ENCODE measurements at places on chromosomes 16 and 17.

GRCh38 chr16:11224894-11225676, 30.9 kb downstream of the SOCS1 start:
- DNase-seq = peak; percentile 82

DNA sequence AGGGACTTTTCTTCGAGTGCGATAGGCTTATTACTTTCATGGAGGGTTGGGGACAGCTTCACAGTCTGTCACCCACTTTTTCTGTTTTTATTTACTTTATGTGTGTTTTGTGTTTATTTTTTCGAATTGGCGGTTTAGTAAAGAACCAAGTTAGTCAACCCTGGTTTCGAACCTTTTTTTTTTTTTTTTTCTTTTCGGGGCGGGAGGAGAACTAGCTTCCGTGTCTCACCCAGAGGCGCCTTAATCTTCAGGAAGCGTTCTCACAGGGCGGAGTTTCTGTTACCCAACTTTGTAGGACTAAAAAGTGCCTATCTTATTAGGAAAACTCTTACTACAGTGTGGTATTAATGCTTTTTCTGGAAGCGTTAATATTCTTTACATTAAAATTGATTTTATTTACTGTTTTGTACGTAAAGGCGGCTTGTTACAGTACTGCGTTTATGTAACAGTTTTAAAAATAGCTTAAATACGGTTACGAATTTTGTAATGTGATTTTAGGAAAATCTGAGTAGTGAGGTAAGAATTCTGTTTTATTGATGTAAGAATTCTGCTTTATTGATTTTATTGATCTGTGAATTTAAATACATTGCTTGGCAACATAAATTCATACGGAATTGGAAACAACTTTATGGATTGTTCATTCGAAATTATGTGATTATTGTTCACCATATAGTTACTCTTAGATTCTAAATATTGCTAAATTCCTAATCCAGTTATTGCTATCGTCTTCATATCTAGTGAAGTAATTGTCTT, 885 bp downstream of the ZNF207 start:
- peak; percentile 20 for DNase-seq

DNA sequence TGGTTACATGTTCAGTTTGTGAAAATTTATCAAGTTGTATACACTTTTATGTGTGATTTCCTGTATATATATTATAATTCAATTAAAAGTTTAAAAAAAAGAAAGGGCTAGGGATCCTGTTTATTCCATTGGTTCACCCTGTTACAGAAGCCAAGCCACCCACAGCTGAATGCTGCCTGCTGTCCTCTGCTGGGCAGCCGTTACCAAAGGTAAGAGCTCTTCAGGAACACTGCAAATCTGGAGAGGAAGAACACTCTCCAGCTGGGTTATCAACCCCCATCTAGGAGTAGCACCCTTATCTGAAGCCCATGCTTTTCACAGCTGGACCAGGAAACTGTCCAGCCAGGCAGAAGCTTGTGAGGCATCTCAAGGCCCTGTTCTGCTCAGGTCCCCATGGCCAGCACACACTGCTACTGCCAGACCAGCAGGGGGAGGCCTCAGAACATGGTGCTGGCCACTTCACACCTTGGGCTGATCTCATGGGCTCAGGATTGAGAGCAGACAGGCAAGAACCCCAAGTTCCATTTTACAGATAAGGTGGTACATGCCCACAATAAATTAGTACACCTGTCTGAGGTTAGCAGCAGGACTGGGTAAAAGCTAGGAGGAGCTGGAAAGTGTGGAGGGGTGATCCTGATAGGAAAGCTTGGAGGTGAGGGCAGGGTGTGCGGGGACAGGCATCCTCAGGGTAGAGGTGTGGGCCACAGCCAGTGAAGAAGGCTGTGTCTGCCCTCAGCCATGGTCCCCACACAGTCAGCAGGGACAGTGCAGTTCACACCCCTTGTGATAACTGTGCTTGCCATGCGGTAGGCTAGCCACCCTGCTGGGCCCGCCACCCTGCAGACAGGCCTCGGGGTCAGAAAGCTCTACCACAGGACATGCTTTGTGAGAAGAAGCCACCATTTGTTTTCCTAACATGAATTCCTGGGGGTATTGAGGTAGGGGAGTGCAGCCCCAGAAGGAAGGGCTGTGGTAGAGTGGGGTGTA, 54.3 kb upstream of the SREBF1 start:
- peak; percentile 19 for DNase-seq

- no peak for DNase-seq
Observed at GRCh38 chr17:10149573-10150399, 48.6 kb downstream of the GAS7 start.

- DNase-seq = no peak
Observed at GRCh38 chr17:35584061-35584460, 3.1 kb upstream of the AP2B1 start.

Data from stimulated activated CD4-positive, alpha-beta T cell treated with anti-CD3 and anti-CD28 coated beads, Interleukin-2, amount 100 ng/mL, for 4 hours (primary cell).